Urinary bladder (tissue), 4 donors: ENCODE measurements at places on chromosomes 11 and 22. TPM values are rescaled to one million over a fixed set of nuclear protein-coding genes. Genes with fewer than 3 reads are reported as not detected.

- DNase-seq = no peak
These were observed 46.3 kb downstream of the LDLRAD3 start for GRCh38 chr11:35990170-35990569.

GRCh38 chr22:38799265-38800002, 5.5 kb upstream of the DNAL4 start:
- no peak for DNase-seq

DNA sequence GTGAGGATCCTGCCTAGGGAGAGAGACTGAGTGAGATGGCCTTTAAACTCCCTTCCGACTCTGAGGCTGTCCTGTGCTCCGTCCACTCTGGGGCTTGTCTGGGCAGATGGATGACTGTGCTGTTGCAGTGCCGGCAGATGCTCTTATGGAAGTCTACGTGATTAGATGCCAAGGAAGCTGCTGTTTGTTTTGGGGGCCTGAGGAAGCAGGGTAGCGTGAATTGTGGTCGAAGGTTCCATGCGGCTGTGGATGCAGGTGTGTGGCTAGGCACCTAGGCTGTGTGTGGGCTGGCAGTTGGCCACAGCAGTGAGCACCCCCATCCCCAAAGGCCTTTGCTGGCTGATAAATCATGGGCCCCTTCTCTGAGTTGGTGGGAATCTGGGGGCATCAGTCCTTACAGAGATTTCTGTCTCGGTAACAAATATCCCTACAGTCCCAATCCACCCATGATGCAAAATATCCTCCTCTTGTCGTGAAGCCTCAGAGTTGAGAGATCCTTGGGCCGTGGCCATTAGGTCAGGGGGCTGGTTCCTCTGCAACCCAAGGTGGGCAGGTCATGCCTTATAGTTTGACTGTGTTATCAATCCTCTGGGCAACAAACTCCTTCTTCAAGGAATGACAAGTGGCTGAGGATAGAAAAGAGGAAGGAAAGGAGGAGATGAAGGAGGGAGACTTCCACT, 31.2 kb downstream of the AMPD3 start:
- no peak for DNase-seq

DNA sequence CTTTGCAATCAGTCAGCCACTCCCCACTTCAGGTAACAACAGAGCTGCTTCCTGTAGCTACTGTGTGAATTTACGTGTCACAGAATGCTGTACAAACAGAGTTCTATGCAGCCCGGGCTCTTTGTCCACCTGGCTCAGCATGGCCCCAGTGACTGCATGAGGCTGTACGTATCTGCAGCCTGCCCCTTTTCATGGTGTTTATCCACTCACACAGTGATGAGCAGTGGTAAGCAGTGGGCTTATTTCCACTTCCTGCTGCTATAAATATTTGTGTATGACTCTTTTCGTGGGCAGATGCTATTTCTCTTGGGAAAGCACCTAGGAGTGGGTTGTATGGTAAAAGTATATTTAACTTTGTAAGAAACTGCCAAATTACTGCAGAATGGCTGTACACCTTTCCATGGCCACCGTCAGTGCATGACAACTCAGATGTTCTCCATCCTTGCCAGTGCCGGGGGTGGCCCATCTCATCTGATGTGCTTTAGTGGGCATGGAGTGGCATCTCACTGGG, 43.3 kb downstream of the MYEOV start:
- DNase-seq = no peak

- no peak for DNase-seq
These were observed 104.4 kb downstream of the STIM1 start for GRCh38 chr11:3959903-3960265.

DNA sequence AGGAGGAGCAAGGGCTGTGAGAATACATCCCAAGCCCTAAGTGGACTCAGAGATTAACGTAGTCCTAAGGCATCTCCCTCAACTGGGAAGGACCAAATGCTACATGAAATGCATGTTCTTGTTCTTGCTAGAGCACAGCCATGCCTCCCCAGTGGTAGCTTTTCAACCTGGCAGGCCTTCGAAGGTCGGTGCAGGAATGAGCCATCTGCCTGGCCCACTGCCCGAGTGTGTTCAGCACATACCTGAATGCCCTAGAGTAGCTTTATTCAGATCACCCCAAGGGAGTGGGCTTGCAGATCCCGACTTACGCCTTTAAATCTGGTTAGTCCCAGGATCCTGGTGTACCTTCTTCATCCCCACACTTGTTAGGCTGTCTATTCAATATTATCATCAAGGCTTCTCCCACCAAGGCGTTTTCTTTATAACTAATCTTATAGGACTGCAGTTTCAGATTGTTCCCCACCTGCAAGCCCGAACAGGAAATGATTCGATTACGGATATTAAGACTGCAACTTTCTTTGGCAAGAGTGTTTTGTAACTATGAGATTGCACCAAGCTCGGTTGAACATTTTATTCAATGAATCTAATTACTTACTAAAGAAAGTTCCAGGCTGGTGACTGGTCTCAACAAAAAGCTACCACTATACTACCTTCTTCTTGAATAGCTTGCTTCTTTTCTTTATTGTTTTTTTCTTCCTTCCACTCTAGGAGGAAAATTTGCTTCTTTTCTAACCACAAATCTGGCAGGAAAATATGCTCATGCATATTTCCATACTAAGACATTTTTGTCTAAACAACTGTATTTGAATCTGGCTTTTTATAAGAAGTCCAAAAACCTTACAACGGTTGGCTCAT, 115.6 kb downstream of the SGSM3 start:
- no peak for DNase-seq

Gene OR2AG1
- total RNA-seq = not detected

DNA sequence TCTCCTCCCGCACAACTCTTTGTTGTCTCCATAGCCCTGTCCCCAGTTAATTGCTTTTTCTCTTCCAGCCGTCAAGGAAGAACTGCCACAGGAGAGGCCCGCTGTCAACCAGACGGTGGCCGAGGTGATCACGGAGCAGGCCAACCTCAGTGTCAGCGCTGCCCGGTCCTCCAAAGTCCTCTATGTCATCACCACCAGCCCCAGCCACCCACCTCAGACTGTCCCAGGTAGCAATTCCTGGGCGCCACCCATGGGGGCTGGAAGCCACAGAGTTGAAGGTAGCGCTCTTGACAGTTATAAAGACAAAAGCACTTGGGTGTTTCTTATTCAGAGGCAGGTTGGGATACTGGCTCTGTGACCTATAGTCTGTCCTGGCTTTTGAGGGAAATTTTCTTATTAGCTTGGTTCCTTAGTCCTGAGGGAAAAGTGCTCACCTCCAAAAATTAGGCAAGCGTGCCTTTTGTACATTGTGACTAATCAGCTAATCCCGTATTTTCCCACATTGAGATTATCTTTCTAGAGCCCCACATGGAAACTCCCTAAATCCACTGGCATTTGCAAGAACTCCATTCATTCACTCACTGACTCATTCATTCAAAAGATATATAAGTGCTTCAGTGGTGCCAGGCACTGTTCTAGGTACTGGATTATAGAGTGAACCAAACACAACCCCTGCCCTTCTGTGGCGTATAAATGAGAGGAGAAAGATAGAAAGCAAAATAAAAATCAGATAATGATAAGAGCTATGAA, 65.9 kb downstream of the KREMEN1 start:
- DNase-seq = no peak

GRCh38 chr22:38120359-38121110, 10.1 kb upstream of the BAIAP2L2 start:
- no peak for DNase-seq

- DNase-seq = no peak
These were observed 1.2 kb downstream of the GLB1L3 start for GRCh38 chr11:134277183-134278001.
